ENCODE measurements at places on chromosomes 12 and 14.
A peak's percentile ranks its signal among the peaks of the same experiment; 100 is the strongest.

DNA sequence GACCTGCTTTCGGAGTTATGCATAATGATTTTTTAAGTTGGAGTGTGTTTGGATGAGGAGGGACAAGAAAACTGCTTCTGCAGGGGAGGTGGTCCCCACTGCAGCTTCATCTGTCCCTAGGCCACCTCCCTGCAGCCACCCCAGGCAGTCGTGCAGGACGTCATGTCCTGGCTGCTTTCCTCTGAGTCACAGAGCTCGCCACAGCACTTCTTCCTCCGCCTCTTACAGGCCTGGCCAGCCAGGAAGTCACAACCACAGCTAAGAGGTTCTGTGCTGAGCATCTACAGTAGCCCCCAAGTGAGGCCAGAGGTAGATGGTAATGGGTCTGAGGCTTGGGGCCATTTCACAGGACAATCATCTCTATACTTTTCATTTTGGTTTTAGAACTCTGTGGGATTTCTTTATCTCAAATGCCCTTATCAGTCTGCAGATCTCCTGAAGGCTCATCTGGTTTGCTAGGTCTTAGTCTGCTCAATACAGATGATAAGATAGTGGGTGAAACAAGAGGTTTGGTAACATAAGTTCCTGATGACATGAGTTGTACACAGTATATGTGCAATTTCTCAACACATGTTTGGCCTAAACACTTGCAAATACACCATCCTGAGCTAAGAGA is 106.4 kb downstream of the ARF6 start:
- DNase-seq: no peak

DNA sequence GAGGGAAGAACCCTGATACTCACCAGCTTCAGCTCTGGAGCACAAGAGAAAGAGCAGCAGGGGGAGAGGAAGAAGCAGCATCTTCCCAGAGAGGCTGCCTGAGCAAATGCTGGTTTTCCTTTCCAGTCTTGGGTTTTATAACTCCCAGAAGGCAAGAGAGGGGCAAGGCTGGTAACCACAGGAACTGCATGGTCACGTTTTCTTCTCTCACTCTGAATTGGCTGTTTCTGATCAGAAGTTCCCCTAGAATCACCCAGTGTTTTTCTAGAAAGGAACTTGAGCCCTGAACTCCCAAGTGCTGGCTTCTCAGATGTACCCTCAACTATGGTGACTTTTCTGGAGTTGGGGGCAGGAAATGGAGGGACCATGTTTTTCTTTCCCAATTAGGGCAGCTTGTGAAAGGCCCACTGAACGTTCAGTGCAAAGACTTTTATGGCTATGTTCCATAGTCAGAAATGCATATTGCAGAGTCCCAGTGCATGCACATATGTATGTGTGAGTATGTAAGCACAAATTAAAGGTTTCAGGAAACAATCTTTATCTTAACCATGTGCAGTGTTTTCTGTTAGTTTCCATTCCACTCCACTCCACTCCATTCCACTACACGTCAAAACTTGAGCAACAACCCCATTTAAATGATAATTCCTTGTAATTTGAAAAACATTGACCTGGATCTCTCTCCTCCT is at the start of gene CMA1:
TSS of gene CMA1 (minus strand) at position 111 of the 686 bp plus-strand sequence. CDS start at position 81, 30 bp downstream.
- DNase-seq: no peak

DNA sequence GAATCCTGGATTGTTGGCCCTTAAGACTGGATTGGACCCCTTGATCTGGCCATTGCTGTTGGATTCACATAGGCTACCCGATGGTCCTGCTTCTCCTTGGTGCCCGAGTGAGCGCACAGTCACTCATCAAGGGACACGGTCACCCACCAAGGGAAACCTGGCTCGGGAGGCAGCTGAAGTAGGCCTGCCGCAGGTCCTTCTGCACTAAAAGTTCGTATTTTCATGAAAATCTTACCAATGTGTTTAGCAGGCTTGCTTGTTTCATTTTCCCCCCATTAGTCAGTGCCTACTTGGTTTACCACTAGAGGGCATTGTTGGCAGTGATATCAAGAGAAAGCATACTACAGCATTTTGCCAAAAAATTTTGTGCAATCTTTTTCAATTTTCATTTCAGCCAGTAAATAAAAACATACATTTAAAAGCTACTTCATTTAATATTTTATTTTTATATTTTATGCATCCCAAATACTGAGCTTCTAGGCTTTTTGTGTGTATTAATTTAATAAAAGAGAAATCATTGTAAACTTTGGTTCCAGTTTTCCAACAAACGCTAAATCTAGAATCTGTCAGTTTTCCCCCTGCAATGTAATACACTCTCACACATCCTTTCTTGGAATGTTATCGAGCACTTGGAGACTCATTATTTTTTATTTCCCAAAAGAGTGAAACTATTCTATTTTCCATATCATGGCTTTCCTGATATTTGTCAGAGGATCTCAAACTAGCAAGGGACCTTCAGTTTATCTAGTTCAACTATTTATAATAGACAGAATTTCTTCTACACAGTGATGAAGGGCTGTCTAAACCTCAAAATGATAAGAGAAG is 116.7 kb downstream of the LMNTD1 start:
- peak; percentile 26 for DNase-seq

GRCh38 chr12:10272467-10272866 is 35.2 kb upstream of the KLRD1 start:
- no peak for DNase-seq

- no peak for DNase-seq
Measured at GRCh38 chr12:131425112-131426075, 285.5 kb upstream of the SFSWAP start.

DNA sequence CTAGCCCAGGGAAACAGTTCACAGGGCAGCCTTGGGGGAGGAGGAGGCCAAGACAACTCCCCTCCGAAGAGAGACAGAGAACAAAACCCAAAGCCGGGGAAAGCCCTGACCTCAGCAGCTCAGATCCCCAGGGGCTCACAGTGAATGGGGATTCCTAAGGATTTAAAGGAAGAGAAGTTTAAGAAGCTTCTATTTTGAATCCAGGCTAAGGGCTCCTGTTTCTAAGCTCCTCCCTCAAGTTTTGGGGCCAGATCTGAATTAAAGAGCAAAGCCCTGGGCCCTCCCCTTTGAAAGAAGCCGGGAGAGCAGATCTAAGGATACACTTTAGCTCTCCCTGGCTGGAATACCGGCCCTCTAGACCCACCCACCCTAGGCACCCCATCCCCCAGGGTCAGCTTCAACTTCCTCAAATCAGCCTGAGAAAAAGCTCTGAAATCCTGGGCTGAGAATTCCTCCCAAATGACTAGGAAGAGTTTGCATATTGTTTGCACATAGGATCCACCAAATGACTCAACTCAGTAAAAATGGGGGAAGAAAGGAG is 3.9 kb downstream of the KDM2B start:
- no peak for DNase-seq

DNA sequence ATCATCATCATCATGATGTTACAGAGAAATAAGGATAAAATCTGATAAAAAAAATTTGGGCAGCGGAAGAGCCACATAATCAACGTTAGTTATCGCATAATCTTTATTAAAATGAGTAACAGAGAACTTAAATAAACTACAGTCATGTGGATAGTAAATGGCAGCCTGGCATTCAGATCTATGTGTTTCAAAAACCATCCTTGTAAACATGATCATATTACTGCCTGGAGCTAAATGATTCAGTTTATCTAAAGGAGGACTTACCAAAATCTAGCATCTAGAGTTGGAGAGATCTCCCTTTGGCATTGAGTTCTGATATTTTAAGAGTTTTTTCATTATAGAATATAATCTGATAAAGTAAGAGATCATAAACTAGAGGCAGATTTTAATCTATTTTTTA is 200.1 kb upstream of the MGAT4C start:
- no peak for DNase-seq

DNA sequence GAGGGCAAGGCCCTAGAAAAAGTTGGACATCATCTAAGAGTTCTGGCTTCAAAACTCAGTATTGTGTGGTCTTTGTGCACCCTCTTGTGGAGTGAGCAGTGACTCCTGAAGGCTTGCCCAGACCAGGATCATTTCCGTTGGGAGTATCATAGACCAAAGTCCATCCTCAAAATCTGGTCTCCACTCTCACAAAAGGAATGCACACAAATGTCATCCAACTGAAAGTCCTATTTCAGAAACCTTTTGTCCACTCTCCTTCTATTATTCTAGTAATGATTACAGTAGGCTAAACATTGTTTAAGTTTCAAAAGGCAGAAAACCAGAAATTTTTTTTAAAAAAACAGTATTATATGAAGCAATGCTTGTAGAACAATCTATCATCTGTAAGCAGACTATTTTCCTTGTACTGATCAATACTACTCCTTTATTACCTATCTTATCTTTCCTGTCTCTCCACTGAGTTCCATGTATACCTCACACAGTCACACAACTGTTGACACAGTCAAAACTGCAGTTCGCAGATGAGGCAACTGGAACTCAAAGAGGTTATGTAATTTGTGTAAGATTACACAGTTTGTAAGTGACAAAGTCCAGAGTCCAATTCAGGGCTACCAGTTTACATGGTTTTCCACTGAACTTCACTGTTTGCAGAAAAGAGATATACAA is 41.4 kb downstream of the COX16 start:
- no peak for DNase-seq

GRCh38 chr14:94659901-94660300 is 47.7 kb downstream of the SERPINA3 start:
- DNase-seq: no peak

- no peak for DNase-seq
Measured at GRCh38 chr12:108905725-108906124, 25.8 kb downstream of the DAO start.

- no peak for DNase-seq
Measured at GRCh38 chr12:5615760-5616159, 183.9 kb downstream of the NTF3 start.

GRCh38 chr12:57584050-57584449 is 6.9 kb upstream of the PIP4K2C start:
- DNase-seq: no peak

GRCh38 chr14:21043974-21044618 is 1.9 kb downstream of the RNASE7 start:
- no peak for DNase-seq

GRCh38 chr12:41743835-41744234 is 400.8 kb downstream of the GXYLT1 start:
- DNase-seq: no peak

DNA sequence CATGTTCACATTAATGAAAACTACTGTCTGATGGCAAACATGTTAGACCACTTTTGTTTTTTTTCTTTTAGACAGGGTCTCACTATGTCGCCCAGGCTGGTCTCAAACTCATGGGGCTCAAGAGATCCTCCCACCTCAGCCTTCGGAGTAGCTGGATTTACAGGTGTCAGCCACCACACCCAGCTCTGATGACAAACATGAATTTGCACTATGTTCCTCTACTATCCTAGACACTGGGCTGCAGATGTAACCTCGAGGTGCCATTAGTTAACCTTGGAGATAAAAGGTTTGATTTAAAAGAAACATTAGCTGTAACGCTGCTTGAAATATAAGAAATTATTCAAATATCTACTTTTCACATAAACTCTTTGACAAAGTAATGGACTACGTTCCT is 8.1 kb downstream of the VPS37B start:
- DNase-seq: no peak
